ENCODE measurements at places on chromosomes 13 and 19.
A peak's percentile ranks its signal among the peaks of the same experiment; 100 is the strongest.

DNA sequence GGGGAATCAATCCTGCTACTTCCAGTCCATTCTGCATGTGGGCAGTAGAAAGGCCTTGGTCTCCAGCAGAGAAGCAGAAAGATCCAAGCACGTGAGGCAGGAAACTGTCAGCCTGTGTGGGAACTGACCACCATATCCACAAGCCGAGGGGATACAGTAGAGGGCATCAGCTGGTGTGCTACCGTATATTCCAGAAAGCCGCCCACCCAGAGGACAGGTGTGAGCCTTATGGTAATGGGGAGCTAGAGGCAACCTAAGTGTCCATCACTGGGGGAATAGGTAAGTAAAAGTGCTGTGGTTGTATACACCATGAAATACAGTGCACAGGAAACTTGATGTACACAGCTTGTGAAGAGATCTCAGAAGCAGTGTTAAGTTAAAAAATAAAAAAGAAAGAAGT, 2.8 kb upstream of the IFNL1 start:
- DNase-seq: no peak

DNA sequence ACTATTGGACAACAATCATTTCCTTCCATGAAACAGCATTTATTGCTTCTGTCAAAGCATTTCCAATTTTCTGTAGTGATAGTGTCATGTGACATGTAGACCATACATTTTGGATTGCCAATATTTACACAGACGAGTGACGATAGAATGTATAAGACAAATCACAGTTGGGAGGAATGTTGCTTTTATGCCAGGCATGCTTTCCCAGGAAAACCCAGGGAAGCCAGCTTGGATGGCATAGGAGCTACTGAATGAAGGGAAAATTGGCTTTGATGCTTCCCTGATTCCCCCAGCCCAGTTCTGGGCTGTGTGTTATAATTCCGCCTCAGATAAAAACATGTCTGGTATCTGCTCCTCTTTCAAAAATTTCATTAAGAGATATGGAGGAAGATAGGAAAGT, 22.5 kb downstream of the SCEL start:
- no peak for DNase-seq

DNA sequence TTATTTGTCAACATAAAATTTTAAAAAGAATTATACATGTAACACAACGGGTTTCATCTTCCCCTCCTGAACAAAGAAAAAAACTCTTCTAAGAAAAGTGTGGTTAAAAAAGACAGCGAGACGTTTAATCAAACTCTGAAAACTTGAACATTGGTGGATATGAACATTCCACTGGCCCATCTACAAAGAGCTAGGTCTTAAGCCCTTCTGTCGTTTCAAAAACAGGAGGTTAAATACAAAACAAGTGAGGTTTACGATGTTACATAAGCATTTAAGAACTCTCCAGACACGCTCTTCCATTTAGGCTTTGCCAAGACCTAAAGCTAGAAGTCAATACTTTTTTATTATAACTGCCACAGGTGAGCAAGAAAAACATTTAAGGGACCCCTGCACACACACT, 9.4 kb upstream of the DOCK9 start:
- no peak for DNase-seq

- no peak for DNase-seq
Observed at GRCh38 chr13:95241321-95241720, 59.9 kb downstream of the ABCC4 start.

- peak; percentile 95 for DNase-seq
Observed at GRCh38 chr19:52028027-52028779, at the start of gene ZNF614. ZNF614 (minus strand) TSS chr19:52028379; CDS start chr19:52025745, 2,634 bp downstream.

- no peak for DNase-seq
Observed at GRCh38 chr13:86710013-86710412, 910.8 kb upstream of the SLITRK6 start.

- no peak for DNase-seq
Observed at GRCh38 chr13:61179741-61180140, 235.9 kb downstream of the PCDH20 start.

GRCh38 chr13:97003071-97003470, 8.8 kb upstream of the OXGR1 start:
- no peak for DNase-seq

GRCh38 chr13:103187721-103188156, 121.5 kb upstream of the SLC10A2 start:
- DNase-seq: no peak

DNA sequence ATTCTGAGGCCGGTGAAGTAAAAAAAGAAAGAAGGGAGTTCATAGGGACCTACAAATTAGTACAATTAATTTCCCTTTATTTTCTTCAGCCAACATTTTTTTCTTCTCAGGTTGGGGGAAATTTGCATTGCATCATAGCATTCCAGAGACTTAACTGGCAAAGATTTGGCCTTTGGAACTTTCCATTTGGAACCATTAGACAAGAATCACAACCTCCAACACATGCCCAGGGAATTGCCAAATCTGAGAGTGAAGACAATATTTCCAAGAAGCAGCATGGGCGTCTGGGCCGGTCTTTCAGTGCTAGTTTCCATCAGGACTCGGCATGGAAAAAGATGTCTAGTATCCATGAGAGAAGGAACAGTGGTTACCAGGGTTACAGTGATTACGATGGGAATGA, 6.4 kb upstream of the ERCC5 start:
- no peak for DNase-seq

DNA sequence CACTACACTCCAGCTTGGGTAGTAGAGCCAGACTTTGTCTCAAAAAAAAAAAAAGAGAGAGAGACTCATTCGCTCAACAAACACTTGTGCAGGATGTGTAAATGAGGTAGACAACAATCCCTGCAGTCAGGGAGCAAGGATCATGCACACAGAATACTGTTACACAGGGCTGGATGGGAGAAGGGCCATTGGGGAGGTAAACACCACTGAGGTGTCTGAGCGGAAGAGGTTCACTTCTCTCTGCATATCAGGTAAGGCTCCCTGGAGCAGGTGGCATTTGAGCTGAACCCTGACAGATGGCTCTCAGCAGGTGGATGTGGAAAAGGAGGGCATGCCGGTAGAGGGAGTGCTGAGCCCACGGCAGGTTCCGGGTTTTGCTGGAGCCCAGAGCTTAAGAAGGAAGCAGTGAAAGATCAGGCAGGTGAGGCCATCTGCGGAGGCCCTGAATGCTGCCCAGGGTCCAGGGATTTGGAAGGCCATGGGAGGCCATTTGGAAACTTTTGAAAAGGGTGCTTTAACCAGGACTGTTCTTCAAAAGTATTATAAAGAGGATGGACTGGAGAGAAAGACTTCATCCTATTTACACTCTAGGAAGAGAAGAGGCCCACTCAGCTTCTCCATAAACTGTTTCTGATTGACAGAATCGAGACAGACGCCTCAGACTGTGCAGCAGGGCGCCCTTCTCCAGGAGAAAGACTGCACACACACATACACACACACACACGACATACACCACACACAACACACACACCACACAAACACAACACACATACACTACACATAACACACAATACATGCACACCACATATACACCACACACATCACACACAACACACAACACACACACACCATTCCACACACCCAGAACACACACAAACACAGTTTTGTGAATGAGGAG, 199.4 kb downstream of the USP12 start:
- DNase-seq: peak; percentile 92

- DNase-seq: no peak
Observed at GRCh38 chr19:21677696-21678418, 89.5 kb downstream of the ZNF100 start.

DNA sequence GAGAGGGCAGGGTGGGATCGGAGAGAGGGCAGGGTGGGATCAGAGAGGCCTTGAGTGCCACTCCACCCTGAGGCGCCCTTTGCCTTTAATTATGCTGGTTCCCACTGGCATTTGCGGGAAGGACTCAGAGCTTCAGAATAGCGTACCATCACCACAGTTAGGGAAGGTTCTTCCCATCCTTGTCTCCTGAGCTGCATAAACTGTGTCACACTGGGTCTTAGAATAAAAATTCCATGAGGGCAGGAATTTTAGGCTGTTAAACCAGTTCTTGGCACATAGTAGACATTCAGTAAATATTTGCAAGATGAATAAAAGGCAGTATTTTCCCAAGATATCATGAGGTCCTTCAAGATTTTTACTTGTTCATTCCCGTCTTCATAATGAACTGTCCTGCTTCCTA, 24.4 kb downstream of the PPP2R1A start:
- DNase-seq: no peak

DNA sequence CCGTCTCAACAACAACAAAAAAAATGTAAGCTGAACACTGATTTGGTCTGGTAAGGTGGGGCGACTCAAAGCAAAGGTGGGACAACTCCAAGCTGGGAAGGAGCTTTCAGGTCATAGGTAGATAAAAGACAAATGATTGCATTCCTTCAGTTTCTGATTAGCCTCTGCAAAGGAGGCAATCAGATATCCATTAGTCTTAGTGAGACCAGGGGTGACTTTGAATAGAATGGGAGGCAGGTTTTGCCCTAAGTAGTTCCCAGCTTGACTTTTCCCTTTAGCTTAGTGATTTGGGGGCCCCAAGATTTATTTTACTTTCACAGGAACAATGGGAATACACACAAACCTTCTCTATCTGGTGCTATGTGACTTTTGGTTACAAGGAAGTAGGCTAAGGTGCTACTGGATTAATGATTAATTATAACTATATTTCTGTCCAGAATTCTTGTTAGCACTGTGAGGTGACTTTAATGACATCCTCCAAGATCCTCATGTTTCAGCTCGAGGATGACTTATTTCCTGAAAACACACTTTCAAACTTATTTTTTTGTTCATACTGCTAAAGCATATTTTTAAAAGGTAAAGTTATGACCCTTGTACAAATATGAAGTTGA, 10.6 kb upstream of the MTRF1 start:
- DNase-seq: no peak

DNA sequence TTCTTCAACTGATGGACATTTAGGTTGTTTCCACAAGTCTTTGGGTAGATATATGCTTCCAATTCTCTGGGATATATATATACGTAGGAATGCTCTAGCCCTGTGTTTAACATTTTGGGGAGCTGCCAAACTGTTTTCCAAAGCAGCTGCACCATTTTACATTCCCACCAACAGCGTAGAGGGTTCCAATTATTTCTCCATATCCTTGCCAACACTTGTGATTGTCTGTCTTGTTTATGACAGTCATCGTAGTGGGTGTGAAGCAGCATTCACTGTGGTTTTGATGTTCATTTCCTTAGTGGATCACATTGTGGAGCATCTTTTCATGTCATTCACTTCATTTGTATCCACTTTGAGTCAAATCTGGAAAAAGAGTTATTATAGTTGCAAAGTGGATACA, 4.7 kb upstream of the CBLC start:
- no peak for DNase-seq

- DNase-seq: no peak
Observed at GRCh38 chr19:30441011-30441410, 68.8 kb downstream of the ZNF536 start.

DNA sequence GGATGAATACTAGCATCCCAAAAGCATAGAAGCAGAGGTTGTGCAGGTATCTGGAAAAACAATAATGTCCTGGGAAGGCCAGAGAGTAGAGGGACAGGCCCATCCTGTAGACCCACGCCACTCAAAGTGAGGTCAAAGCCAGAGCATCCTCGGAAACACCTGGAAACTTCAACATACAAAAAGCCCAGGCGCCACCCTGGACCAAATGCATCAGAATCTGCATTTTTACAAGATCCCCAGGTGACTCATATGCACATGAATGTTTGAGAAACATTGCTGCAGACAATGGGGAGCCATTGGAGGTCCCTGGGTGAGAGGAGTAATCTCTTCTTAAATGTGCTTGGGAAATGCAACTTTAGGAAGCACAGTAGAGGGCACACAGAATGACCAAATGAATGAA, 684.1 kb downstream of the DIAPH3 start:
- no peak for DNase-seq

- DNase-seq: no peak
Observed at GRCh38 chr19:39199025-39199424, 2.3 kb downstream of the NCCRP1 start.

- DNase-seq: no peak
Observed at GRCh38 chr13:103386341-103386740, 320.1 kb upstream of the SLC10A2 start.

DNA sequence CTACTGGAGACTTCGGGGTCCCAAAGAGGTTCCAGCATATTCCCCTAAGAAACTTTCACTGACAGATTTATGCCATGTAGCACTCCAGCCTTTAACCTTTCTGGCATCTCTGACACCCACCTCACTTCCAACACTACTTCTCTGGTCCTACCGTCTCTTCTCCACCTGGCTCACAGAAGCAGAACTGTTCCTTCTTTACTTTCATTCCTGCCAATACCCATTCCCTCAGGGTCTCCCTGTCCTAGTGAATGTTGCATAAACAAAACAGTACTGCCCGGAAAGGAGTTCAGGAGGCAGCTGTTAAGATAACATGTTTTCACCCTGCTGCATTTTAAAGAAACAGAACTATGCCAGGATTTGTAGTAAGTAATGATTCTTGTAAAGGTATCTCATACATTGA, 136.0 kb upstream of the MIR17HG start:
- no peak for DNase-seq

- DNase-seq: no peak
Observed at GRCh38 chr19:13604902-13605586, 98.8 kb upstream of the CACNA1A start.

DNA sequence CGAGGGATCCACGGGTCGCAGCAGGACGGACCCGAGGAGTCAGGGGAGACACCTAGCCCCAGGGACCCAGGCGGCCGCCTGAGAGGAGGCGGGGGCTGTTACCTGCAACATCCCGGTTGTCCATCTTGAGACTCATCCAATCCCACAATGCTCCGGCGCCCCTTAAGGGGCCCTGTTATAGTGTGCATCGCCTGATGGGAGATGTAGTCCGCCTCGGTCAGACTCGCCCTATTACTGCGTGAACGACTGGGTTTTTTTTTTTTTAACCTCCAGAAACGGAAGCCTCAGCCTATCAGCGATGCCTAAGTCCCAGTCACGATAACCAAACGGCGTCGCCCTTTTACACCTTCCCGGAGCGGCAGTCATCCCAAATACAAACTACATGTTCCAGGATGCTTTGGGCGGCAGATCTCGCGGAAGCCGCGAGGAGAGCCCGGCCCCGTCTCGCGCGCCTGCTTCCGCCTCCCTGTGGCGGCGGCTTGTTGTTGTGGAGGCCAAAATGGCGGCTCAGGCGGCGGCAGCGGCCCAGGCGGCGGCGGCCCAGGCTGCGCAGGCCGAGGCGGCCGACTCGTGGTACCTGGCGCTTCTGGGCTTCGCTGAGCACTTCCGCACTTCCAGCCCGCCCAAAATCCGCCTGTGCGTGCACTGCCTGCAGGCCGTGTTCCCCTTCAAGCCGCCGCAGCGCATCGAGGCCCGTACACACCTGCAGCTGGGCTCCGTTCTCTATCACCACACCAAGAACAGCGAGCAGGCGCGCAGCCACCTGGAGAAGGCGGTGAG, at the start of the genes MAU2 and SUGP1:
Gene MAU2 (plus strand): TSS at position 469 of the 780 bp plus-strand sequence. CDS start 31 bp downstream, at position 500.
Gene SUGP1 (minus strand): TSS at position 149 of the 780 bp plus-strand sequence. CDS start 13 bp downstream, at position 136.
- peak; percentile 85 for DNase-seq

- DNase-seq: no peak
Observed at GRCh38 chr13:32530841-32531253, 7.7 kb downstream of the N4BP2L2 start.
